ENCODE measurements at places on chromosomes 2 and 18. TPM values are rescaled to one million over a fixed set of nuclear protein-coding genes. Genes with fewer than 3 reads are reported as not detected.

Gene PLCL1
- total RNA-seq = 115 TPM

Gene ACADL
- total RNA-seq = 0.44 TPM

Gene LYG2
- total RNA-seq = not detected

Gene CD8B
- total RNA-seq = 4.0 TPM

Gene MERTK
- total RNA-seq = 15.2 TPM

Gene FAM237A
- 1.4 TPM for total RNA-seq

Gene PID1
- total RNA-seq = 17.6 TPM

Gene DAW1
- total RNA-seq = 0.49 TPM

Gene DYNC2LI1
- total RNA-seq = 7.2 TPM

Gene CHRND
- total RNA-seq = not detected

Gene UCN
- 1.1 TPM for total RNA-seq

Gene FOXI3
- not detected for total RNA-seq

Gene IGFBP2
- 72.6 TPM for total RNA-seq

Gene C2orf74
- 24.3 TPM for total RNA-seq

Gene CWC22
- 11.8 TPM for total RNA-seq

Gene RAPH1
- total RNA-seq = 20.4 TPM

Gene CDK15
- 0.07 TPM for total RNA-seq

Gene IL1R2
- total RNA-seq = not detected

Gene ALK
- 0.17 TPM for total RNA-seq

Gene DUSP19
- 9.3 TPM for total RNA-seq

Gene CENPA
- total RNA-seq = 1.4 TPM

Gene FSIP2
- 0.15 TPM for total RNA-seq

Gene GPR55
- total RNA-seq = not detected
